ENCODE measurements at places on chromosomes 1 and 21. TPM values are rescaled to one million over a fixed set of nuclear protein-coding genes. Genes with fewer than 3 reads are reported as not detected.

- H3K27ac ChIP-seq: no peak overlapping the region
- no peaks in the 10 kb centered on the region for H3K36me3 ChIP-seq
- H3K27me3 ChIP-seq: peaks cover 24% of the 10 kb centered on the region
- no peak overlapping the region for H3K4me3 ChIP-seq
Observed at GRCh38 chr1:64179588-64179987, 23.8 kb upstream of the UBE2U start.

GRCh38 chr1:31668303-31668883 lies 23.7 kb upstream of the PEF1 start:
- no peak overlapping the region for H3K27ac ChIP-seq
- peaks cover 26% of the 10 kb centered on the region for H3K27me3 ChIP-seq
- H3K4me3 ChIP-seq: no peak overlapping the region

- H3K27me3 ChIP-seq: no peaks in the 10 kb centered on the region
- H3K36me3 ChIP-seq: peaks cover 9% of the 10 kb centered on the region
- no peak overlapping the region for H3K27ac ChIP-seq
- H3K4me1 ChIP-seq: peaks cover 8% of the 10 kb centered on the region
- H3K4me3 ChIP-seq: no peak overlapping the region
Observed at GRCh38 chr1:54253480-54253879, 53.5 kb downstream of the MRPL37 start.

DNA sequence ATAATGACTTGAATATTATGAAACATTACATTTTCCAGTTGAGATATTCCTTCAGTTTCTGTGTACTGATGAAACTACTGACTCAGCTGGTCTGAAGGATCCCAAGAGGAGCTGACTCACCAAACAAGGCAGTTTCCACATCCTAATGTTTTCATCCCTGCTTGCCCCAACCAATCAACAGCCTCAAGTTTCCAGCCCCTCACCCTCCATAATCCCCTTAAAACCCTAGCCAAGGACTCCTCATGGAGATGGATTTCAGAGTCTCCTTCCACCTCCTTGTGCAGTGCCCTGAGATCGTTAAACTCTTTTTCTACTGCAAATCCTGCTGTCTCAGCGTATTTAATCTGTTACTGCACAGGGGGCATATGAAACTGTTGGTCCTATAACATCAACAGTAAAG lies 83.1 kb upstream of the HAO2 start:
- no peak for DNase-seq
- no peaks in the 10 kb centered on the region for H3K4me1 ChIP-seq
- H3K4me3 ChIP-seq: no peak overlapping the region
- H3K36me3 ChIP-seq: no peaks in the 10 kb centered on the region

- no peaks in the 10 kb centered on the region for H3K4me1 ChIP-seq
- H3K4me3 ChIP-seq: no peak overlapping the region
- no peaks in the 10 kb centered on the region for H3K36me3 ChIP-seq
- no peak overlapping the region for H3K27ac ChIP-seq
- peak; percentile 18 for DNase-seq
Observed at GRCh38 chr1:176559878-176560277, 96.9 kb downstream of the PAPPA2 start.

DNA sequence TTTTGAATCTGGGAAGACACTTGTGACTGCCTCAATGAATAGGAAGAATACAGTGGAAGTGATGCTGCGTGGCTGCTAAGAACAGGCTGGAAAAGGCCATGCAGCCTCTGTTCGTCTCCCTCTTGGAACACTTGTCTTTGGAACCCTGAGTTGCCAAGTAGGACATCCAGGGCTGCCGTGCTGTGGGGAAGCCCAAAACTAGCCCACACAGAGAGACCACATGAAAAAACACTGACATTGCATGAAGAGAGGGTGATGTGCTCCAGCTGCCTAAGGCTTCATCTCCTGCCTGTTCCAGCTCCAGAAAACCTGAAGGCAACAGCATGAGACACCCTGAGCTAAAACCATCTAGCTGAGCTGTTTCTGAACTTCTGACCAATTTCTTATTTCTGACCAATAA lies 61.1 kb upstream of the GNG4 start:
- H3K36me3 ChIP-seq: peaks cover 40% of the 10 kb centered on the region
- H3K4me3 ChIP-seq: no peak overlapping the region
- no peak for DNase-seq
- no peak overlapping the region for H3K27ac ChIP-seq

- no peaks in the 10 kb centered on the region for H3K4me1 ChIP-seq
- H3K36me3 ChIP-seq: no peaks in the 10 kb centered on the region
- H3K27me3 ChIP-seq: peaks cover 9% of the 10 kb centered on the region
- DNase-seq: no peak
- no peak overlapping the region for H3K4me3 ChIP-seq
Observed at GRCh38 chr1:160971618-160972056, 17.0 kb upstream of the ITLN2 start.

- H3K27me3 ChIP-seq: no peaks in the 10 kb centered on the region
- no peak for DNase-seq
- no peak overlapping the region for H3K27ac ChIP-seq
- no peak overlapping the region for H3K4me3 ChIP-seq
- H3K4me1 ChIP-seq: no peaks in the 10 kb centered on the region
Observed at GRCh38 chr1:73820843-73821242, 377.1 kb downstream of the LRRIQ3 start.

- peaks cover 19% of the 10 kb centered on the region for H3K4me1 ChIP-seq
- DNase-seq: no peak
- H3K27me3 ChIP-seq: no peaks in the 10 kb centered on the region
- H3K4me3 ChIP-seq: no peak overlapping the region
Observed at GRCh38 chr1:230204842-230205241, 137.8 kb downstream of the GALNT2 start.

- H3K4me3 ChIP-seq: no peak overlapping the region
- no peak for DNase-seq
- peaks cover 17% of the 10 kb centered on the region for H3K36me3 ChIP-seq
Observed at GRCh38 chr1:16996845-16997244, 14.9 kb downstream of the ATP13A2 start.

- DNase-seq: no peak
- no peak overlapping the region for H3K4me3 ChIP-seq
- no peaks in the 10 kb centered on the region for H3K36me3 ChIP-seq
Observed at GRCh38 chr1:210754878-210755665, 378.9 kb downstream of the KCNH1 start.

DNA sequence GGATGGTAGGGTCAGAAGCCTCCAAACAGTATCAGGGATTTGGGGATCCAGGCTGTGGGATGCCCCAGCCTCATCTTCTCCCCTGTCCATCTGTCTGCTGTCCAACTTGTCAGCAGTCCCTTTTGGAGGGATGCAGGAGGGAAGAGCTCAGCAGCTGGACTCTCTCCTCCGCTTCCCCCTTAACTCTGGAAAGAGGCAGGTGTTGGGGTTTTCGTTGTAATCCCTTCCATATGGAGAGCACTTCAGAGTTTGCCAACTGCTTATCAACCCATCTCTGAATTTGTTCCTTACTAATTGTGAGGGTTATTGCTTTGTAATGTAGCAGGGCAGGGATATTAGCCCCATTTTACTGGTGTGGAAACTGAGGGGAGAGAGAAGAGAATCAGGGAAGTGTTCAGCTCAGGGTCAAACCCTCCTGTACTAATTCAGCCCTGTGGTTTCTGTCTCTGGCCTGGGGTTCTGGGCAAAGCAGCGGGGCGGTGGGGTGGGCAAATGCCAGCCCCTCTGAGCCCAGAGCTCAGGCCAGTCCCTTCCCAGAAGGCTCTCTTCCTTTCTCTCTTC lies 3.2 kb downstream of the CITED4 start:
- peaks cover 18% of the 10 kb centered on the region for H3K4me1 ChIP-seq
- H3K36me3 ChIP-seq: no peaks in the 10 kb centered on the region
- no peak for DNase-seq
- no peak overlapping the region for H3K27ac ChIP-seq

GRCh38 chr1:186987769-186988168 lies 159.0 kb downstream of the PLA2G4A start:
- no peak overlapping the region for H3K27ac ChIP-seq
- H3K36me3 ChIP-seq: no peaks in the 10 kb centered on the region
- peaks cover 5% of the 10 kb centered on the region for H3K27me3 ChIP-seq
- DNase-seq: no peak
- H3K4me1 ChIP-seq: no peaks in the 10 kb centered on the region

GRCh38 chr1:155976062-155976912 lies 2.1 kb downstream of the ARHGEF2 start:
- peaks cover 64% of the 10 kb centered on the region for H3K4me1 ChIP-seq
- no peaks in the 10 kb centered on the region for H3K27me3 ChIP-seq
- H3K27ac ChIP-seq: peak overlapping the region; percentile 93
- peak overlapping the region; percentile 100 for H3K4me3 ChIP-seq
- DNase-seq: peak; percentile 59
- peaks cover 74% of the 10 kb centered on the region for H3K36me3 ChIP-seq

The STUM gene
- not detected for total RNA-seq

The RGS13 gene
- not detected for total RNA-seq

The C1orf94 gene
- total RNA-seq: not detected

The KIF14 gene
- total RNA-seq: 30.3 TPM

The PLCH2 gene
- 32.7 TPM for total RNA-seq

The SH3BGR gene
- total RNA-seq: 0.88 TPM

The FALEC gene
- not detected for total RNA-seq

Data from activated CD4-positive, alpha-beta memory T cell treated with anti-CD3 and anti-CD28 coated beads, Interleukin-2, amount 10 ng/mL, durations not matched to agents 7 days and 5 days (primary cell).